ENCODE measurements at places on chromosomes 1 and 21.

GRCh38 chr1:211591980-211592493 is 13.1 kb upstream of the SLC30A1 start:
- no peak overlapping the region for H3K4me3 ChIP-seq
- H3K27ac ChIP-seq, result no peak overlapping the region
- H3K27me3 ChIP-seq, result no peaks in the 10 kb centered on the region
- DNase-seq, result no peak

- H3K4me3 ChIP-seq, result no peak within 1 kb of the TSS
- H3K36me3 ChIP-seq, result no peaks in the 10 kb centered on the region
- no peaks in the 10 kb centered on the region for H3K27me3 ChIP-seq
- H3K4me1 ChIP-seq, result no peaks in the 10 kb centered on the region
- no peak for DNase-seq
These were observed at the start of gene LCE1F for GRCh38 chr1:152774875-152775274. TSS of gene LCE1F (plus strand) at chr1:152775140. CDS start at chr1:152776372, 1,232 bp downstream.

GRCh38 chr21:42097860-42098454 is 26.8 kb downstream of the UMODL1 start:
- no peak for DNase-seq
- H3K27ac ChIP-seq, result no peak overlapping the region
- no peaks in the 10 kb centered on the region for H3K36me3 ChIP-seq
- no peak overlapping the region for H3K4me3 ChIP-seq
- H3K27me3 ChIP-seq, result no peaks in the 10 kb centered on the region

DNA sequence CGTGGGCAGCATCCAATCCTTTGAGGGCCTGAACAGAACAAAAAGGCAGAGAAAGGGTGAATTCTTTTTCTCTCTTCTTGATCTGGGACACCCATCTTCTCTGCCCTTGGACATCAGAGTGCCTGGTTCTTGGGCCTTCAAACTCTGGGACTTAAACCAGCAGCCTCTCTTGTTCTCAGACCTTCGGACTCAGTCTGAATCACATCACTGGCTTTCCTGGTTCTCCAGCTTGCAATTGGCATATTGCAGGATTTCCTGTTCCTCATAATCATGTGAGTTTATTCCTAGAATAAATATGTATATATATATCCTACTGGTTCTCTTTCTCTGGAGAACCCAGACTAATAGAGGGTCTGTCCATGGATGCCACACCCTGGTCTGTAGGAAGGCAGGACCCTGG is 16.3 kb upstream of the TENT5C start:
- H3K27ac ChIP-seq, result no peak overlapping the region
- peaks cover 15% of the 10 kb centered on the region for H3K4me1 ChIP-seq
- H3K4me3 ChIP-seq, result no peak overlapping the region

GRCh38 chr1:205812271-205812877 is 624 bp downstream of the SLC41A1 start:
- peaks cover 13% of the 10 kb centered on the region for H3K36me3 ChIP-seq
- H3K27ac ChIP-seq, result peak overlapping the region; percentile 82
- no peaks in the 10 kb centered on the region for H3K27me3 ChIP-seq
- no peak for DNase-seq
- peak overlapping the region; percentile 96 for H3K4me3 ChIP-seq

DNA sequence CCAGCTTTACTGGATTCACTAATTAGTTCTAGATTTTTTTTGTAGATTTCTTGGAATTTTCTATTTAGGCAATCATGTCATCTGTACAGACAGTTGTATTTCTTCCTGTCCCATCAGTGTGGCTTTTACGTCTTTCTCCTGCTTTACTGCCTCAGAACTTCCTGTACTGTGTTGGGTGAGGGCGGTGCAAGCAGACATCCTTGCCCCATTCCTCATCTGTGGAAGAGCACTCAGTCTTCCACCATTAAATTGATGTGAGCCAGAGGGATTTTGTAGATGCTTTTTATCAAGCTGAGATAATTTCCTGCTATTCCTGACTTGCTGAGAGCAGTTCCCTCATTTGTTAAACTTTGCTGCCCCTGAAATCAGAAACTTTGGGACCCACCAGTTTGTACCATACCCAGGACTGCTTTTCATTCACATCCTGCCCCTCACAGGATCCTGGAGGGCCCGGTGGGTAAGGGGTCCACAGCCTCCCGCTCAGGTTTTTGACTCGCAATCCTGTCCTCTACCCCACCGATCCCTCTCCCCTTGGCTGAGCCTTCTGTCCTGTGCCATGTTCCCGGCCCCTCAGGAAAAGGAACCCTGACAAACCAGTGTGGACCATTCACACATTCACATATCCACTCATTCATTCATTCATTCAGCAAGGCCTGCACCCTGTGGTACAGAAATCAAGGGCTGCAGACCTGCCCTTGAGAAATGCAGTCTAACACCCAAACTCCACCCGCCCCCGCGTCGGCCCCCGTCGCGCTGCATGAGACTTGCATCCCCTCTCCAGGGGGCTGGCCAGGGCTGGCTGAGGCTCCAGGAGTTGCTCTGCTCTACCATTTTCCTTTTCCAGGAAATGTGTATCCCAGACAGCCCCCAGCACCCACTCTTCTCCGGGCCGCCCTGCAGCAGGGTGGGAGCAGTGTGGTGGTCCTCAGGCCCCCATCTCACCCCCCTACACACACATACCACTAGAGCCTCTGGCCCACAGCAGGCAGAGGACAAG is 246.5 kb upstream of the VAMP3 start:
- H3K36me3 ChIP-seq, result no peaks in the 10 kb centered on the region
- H3K27me3 ChIP-seq, result no peaks in the 10 kb centered on the region
- no peak for DNase-seq

GRCh38 chr1:23585321-23586022 is 26.2 kb upstream of the ID3 start:
- DNase-seq, result no peak
- no peak overlapping the region for H3K4me3 ChIP-seq
- no peaks in the 10 kb centered on the region for H3K36me3 ChIP-seq
- H3K27me3 ChIP-seq, result no peaks in the 10 kb centered on the region
